HS-27A (cell line): ENCODE measurements at places on chromosomes 6 and 20.

GRCh38 chr20:2576317-2576727 lies 39.9 kb downstream of the TMC2 start:
- DNase-seq: no peak

GRCh38 chr6:22106961-22107360 lies 189.9 kb downstream of the PRL start:
- DNase-seq: no peak

GRCh38 chr20:4828830-4829513 lies 107.3 kb downstream of the PRND start:
- DNase-seq: no peak

GRCh38 chr6:106539936-106540335 lies 89.4 kb downstream of the RTN4IP1 start:
- no peak for DNase-seq

- DNase-seq: no peak
Observed at GRCh38 chr6:13268913-13269518, 59.3 kb downstream of the TBC1D7 start.

- no peak for DNase-seq
Observed at GRCh38 chr6:13661647-13662046, 46.5 kb downstream of the NOL7 start.

GRCh38 chr20:15346657-15347280 lies 1009.4 kb upstream of the FLRT3 start:
- no peak for DNase-seq

DNA sequence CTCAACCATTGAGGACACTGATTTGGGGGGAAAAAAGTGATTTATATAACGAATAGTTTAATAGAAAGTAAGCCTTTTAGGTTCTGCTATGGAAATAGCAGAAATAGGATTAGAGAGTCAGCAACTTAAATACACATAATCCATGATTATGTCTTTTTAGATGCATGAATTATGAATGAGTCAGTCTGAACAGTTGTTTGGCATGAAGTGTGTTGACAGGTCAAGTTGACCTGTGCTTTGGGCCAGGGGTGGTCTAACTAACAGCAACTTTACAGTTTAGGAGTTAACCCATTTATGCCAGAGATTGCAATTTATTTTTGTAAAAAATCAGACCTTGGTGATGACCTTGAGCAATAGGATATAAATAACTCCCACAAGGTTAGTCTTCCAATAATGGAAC lies 191.3 kb downstream of the MTFR2 start:
- DNase-seq: no peak
